ENCODE measurements at places on chromosomes 6 and 20.

DNA sequence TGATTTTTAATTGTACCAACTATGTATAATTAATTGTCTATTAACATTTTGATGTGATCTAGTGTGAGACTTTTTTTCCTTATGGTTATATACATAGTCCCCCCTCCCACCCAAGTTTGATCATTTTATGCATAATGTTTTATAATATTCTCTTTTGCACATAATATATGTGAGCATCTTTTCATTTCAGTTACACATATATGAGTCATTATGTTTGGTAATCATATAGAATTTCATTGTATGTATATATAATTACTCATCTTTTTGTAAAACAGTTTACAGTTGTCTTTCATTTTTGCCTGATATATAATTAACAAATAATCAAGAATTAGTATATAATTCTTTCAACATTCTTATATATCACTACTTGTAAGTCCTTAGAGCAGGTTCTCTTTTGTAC lies 15.0 kb downstream of the RWDD1 start:
- no peak for DNase-seq

DNA sequence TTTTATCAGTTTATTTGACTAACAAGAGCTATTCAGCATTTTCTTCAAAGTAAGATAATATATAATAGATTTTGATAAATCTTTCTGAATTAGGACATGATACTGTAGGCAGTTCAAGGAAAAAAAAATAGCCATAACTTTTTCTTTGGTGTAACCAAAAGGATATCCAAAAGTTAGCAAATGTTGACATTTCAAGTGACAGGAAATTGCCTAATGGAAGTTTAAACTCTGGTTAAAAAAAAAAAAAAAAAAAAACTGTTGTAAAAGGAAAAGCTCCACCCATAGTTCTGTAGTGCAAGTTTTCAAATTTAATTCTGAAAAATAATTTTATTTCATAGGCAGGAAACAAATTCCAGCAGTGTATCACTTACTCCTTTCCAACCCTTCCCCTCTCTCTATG lies 18.8 kb downstream of the HEBP2 start:
- no peak for DNase-seq

DNA sequence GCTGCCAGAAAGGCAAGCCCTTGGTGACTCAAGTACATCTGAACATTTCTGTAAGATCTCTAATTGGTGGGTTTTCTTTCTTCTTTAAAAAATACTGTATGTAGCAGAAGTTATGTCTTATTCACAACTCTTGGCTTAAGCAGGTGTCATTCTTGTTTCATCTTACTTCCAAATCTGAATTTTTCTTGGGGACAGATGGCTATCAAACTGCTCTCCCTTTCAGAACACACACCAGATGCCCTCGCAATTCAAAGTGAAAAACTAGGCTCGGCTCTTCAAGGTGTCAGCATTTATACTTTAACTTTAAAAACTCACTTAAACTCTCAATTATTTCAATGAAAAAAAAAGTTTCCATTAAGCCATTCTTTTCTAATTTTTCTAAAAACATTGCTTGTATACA lies 49.7 kb downstream of the PAK5 start:
- DNase-seq = no peak

GRCh38 chr20:53245574-53245973 lies 273.4 kb downstream of the TSHZ2 start:
- no peak for DNase-seq

DNA sequence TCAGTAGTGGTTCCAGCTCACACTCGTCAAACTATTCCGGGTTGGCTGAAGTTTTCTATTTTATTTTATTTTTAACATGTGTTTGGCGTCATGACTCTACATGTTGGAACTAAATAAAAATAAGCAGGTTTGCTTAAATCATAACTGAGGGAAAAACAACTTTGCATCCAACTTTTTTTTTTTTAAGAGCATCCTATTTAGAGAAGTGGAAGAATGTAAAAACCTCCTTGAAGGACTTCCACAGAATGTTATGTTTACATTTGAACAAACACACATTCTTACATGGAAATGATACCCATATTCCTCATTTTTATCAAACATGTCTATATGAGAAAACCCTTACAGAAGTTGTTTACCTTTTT lies 659 bp downstream of the PRDM1 start:
- no peak for DNase-seq

GRCh38 chr6:1525364-1526038 lies 84.2 kb upstream of the FOXC1 start:
- DNase-seq = no peak

DNA sequence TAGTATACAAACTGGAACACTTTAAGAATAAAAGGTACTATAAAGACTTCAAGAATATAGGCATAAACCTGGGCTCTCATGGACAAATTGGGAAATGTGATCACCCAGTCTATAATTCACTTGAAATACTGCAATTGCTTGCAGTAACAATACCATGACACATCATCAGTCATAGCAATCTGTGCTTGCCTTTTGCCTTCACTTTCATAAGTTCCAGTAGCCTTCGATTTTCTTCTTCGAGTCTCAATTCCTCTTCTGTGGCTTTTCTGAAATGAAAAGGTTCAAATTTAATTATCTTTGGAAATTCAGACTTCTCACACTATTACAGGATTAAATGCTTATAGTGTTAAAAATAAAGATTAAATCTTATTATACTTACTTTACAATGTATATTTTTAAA lies 96.3 kb upstream of the ZBTB24 start:
- no peak for DNase-seq

- DNase-seq = peak; percentile 39
These were observed 972 bp downstream of the RNF8 start for GRCh38 chr6:37354526-37355384.

- no peak for DNase-seq
These were observed 34.2 kb downstream of the NHSL1 start for GRCh38 chr6:138465007-138465645.

- no peak for DNase-seq
These were observed 39.4 kb upstream of the NNAT start for GRCh38 chr20:37481610-37482009.

- no peak for DNase-seq
These were observed 39.0 kb downstream of the DSE start for GRCh38 chr6:116409756-116410155.

- DNase-seq = no peak
These were observed 88.6 kb downstream of the PPP1R14C start for GRCh38 chr6:150231525-150231850.

DNA sequence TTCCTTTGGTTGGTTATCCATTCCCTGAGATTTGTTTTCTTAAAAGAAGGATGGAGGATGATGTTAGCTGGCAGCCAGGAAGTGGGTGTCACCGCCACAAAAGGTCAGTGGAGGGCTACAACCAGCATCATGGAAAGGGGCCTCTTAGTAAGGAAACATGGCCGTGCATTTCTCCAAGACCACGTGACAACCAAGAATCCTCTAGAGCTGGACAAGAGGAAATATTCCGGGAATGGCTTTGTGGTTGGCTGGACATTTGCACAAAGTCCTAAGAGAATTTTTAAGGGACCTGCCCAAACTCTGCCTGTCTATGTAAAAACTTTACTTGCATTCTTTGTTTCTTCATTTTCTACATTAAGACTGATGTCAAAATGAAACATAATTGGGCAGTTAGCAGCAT lies 399.9 kb upstream of the MARCKS start:
- peak; percentile 62 for DNase-seq

GRCh38 chr6:80340280-80340679 lies 233.8 kb downstream of the BCKDHB start:
- DNase-seq = no peak

Measured in femur (tissue), 1 donor.